ENCODE measurements at places on chromosomes 16 and 17.

- no peak for DNase-seq
Measured at GRCh38 chr17:9004961-9005285, 16.4 kb upstream of the NTN1 start.

DNA sequence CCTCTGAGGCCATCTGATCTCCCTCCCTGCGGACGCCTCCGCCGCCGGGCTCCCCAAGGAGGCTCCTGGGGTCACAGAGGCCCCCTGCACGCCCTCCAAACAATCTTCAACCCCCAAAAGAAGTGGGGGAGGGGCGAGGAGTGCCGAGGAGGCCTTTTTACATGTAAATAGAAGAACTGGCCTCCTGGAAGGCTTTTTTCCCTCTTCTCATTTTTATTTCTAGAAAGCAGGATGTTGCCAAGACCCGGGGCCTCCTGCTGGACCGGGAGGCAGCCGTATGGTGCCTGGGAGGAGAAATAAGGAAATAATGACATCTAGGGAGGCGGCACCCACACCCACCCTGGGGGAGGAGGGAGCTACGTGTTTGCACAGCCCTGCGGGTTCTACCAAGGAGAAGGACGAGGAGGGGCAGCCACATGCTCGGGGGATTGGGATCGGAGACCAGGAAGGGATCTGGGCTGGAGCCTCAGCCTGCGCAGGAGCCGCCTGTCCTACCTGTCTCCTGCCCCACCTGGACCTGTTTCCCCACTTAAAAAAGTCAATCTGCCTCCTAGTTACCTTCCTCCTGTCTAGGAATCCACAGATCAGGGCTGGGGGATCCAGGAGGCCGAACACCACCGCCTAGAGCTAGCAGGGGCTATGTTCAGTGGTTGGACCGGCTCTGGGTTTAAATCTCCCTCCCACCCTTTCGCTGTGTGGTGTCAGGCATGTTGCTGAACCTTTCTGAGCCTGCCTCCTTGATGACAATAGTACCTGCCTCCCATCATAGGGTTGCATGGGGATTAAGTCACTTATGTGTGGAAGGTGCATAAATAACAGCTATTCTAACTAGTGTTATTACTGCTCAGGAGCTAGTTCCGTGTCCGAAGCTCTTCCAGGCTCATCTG is 175.7 kb upstream of the GSE1 start:
- DNase-seq, result no peak

DNA sequence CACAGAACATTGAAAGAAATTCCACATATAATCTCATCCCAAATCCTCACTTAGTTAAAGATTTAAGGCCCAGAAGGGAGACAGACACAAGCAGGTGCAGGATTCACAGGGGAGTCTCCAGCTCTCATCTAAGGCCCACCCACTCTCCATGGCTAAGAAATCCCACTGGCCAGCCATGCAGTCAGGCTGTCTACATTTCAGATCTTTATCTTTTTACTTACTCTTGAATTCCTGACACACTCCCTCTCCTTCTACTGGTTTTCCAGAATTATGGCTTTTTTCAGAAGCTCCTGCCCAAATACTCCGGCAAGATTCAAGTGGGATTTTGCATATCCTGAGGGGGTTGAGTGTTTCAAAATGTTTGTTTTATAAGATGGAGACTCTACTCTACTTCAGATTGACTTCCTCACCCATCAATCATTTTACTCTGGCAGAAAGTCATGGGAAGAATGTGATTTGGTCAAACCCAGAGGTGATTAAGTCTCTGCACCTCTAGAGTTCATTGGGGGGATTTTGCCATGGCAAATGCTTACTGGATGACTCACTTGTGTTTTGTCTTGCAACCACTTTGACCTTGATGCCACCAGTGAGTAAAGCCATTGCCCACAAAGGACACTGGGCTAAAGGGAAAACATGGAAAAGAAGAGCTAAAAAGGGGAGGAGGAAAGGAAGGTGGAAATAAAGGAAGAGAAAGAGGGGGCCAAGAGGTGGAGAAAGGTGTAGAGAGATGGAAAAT is 688.8 kb upstream of the SALL1 start:
- no peak for DNase-seq

DNA sequence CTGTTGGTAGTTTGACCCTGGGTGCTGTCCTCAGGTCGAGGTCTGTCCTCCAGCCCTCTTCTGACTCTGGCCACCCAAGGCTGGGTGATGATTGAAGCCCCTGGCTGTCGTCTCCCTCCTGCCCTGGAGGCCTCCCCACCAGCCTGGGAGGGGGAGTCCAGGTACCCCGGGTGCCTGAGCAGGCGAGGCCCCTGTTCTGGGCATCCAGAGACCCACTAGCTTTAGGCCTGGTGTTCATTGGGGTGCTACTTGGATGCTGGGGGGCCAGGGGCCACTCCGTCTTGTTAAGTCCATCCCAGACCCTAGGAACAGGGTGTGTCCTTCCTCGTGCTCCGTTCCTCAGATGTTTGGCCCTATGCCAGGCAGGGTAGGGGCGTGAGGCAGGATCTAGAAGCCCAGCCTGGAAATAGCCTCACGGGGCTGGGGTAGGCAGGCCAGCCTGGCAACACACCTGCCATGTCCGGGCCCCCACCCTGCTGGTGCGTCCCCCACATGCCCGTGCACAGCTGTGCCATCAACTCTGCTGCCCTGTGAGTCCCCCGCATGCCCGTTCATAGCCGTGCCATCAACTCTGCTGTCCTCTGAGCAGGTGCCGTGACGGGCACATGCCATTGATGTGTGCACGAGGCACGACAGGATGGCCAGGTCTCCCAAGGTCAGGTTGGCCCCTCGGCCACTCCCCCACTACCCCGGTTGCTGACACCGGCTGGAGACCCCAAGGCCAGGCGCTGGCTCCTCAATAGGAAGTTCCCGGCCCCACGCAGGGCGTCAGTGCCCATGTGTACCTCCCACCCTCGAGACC is 36.9 kb downstream of the GINS2 start:
- no peak for DNase-seq

- no peak for DNase-seq
Measured at GRCh38 chr16:49332589-49333258, 40.9 kb upstream of the C16orf78 start.

- no peak for DNase-seq
Measured at GRCh38 chr17:12302711-12303110, 282.0 kb downstream of the MAP2K4 start.

DNA sequence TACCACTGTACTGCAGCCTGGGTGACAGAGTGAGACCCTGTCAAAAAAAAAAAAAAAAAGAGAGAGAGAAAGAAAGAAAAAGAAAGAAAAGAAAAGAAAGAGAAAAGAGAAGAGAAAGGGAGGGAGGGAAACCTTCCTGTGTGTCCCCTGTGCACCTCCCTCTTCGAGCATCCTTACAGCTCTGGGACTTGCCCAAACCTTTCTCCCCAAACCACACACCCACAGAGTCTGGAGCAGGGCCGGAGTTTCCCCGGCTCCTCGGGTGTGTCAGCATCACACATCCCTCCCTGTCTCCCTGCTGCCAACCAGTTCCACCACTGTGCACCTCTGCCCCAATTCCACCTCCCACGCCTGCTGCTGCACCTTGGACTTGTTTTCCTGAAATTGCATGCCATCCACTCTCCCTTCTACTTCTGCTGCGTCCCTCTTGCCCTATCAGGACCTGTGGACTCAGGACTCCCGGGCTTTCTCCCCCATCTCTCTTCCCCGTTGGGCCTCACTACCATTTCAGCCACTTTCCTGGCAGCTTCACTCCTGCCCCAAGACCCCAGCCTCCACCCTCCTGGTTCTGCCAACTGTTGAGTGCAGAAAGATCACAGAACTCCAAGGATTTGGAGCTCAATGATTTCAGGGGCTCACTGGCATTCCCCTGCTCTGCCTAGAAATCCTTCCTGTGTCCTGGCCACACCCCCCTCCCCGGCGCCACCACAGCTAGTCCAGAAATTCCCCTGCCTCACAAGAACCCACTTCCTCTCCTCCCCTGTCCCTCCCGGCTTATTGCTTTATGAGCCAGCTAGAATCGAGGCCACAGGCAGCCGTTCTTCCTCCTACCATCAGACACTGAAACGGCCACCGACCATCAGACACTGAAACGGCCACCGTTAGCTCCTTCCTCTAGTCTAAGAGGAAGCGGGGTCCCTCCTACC is 3.7 kb upstream of the CDK3 start:
- DNase-seq, result no peak

DNA sequence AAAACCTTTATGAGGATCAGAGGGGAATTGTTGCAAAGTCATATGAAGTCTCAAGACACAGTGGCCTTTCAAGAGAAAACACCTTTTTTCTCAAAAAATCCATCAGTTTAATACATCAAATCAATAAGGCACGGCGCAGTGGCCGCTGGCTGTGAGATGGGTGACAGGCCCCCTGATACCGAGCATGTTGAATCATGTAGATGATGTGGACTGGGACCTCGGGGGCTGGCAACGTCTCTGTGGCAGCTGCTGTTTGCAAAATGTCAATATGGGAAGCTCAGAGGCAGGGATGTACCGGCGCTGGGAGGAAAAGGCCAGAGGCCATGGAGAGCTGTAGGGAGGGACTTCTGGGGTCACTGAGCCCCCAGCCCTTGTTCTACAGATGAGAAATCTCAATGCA is 169.1 kb downstream of the GSG1L start:
- no peak for DNase-seq

GRCh38 chr17:58539698-58540097 is 25.3 kb upstream of the MTMR4 start:
- DNase-seq, result no peak

DNA sequence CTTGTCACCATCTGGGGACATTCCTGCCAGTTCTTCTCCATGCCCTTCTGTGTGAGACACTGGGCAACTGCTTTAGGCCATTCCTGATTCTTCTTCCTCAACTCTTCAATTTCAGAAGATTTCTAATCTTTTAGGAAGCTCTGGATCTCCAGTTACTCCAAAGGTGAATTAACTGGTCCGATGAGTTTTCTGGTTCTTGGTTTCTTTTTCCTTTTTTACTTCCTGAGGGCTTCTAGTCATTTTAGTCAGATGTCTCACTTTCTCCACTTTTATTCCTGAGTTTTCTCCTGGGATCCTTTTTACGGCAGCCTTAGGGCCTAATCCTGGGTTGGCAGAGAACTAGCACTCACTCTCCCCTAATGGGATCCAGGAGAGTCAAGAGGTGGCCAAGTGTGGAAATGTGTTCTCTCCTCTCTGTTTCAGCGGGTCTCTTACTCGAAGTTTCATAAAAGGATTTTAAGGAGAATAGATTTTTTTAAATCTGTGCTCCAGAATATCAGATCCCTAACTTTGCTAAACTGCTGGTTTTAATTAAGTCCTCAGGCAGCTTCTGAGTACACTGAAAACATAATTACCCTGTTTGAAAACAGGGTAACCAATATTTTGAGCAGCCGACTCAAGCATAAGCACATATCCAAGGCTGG is 107.6 kb downstream of the RMI2 start:
- no peak for DNase-seq

DNA sequence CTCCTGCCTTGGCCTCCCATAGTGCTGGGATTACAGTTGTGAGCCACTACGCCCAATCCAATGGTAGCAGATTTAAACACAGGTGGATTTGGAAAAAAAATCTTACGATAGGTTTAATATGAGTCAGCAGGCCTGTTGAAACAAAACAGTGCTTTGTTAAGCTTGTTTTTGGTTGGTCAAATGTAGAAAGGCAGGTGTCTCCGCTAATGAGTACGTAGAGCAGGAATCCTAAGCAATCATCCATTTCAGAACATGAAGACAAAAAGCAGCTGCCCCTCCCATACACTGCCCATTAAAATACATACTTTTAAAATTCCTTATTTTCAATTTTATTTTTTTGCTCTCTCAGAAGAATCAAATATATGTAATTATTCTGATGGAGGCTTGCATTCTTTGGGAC is 1.9 kb upstream of the WWOX start:
- no peak for DNase-seq

- no peak for DNase-seq
Measured at GRCh38 chr17:14762736-14763479, 462.0 kb downstream of the HS3ST3B1 start.

DNA sequence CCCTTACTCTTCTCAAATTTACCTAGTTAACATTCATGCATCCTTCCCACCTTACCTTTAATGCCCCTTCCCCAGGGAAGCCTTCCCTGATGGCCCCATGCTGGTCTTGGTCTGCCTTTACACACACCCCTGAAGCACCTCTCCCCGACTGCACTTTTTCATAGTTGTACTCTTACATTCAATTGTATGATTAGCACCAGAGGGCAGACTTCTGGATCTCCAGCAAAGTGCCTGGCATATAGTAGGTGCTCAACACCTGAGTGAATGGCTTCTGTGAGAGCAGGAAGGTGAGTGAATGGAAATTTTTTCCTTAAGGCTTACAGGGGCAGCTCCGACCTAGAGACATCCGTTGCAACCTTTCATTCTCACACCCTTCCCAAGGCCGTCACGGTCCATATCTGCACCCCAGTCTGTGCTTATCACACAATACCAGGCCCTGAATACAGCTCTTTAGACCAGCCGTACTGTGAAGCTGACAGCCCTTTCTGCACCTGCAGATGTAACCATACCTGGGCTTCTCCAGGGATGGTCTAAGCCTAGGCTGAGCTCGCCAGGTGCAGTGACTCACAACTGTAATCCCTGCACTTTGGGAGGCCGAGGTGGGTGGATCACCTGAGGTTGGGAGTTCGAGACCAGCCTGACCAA is 4.4 kb downstream of the PGAP3 start:
- DNase-seq, result no peak

DNA sequence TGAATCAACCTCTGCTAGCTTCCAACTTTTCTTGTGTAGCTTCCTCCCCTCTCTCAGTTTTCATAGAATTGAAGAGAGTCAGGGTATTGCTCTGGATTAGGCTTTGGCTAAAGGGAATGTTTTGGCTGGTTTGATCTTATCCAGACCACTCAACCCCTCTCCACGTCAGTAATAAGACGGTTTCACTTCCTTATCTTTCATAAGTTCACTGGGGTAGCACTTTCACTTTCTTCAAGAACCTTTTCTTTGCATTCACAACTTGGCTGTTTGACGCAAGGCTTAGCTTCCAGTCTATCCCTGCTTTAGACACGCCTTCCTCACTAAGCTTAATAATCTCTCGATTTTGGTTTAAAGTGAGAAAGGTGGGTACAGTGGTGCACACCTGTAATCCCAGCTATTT is 29.7 kb upstream of the OR1A2 start:
- no peak for DNase-seq

- DNase-seq, result no peak
Measured at GRCh38 chr17:19285213-19285900, 48.2 kb downstream of the EPN2 start.

DNA sequence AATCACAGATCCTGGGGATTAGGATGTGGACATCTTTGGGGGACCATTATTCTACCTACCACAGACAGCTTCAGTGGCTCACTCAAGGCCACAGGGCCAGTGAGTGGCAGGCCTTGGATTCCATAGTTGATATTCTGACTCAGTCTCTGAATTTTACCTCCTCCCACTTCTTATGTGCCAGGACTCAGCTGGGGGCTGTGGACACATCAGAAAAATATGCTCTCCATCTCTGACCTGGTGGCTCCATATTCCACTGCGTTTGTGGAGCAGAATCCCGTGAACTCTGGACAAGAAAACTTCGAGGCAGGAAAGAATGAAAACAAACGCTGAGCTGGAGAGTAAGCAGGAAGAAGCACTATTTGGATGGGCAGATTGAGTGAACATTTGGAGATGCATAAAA is 301.8 kb upstream of the MAF start:
- DNase-seq, result no peak

DNA sequence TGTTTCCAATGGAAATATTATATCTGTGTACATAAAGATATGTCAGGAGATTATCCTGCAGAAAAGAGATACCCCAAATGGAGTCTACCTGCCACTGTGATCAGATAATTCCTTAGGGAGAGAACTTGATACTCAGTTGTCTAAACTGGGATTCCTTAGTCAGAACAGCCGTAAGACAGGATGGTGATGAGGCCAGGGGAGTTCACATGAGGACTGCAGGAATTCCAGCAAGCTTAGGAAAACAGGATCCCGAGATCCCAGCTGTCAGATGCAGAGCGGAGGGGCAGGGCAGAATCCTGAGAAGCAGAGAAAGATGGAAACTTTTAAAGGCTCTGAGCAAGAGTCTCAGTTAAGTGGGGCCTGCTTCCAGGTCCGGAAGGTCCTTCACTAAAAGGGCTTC is 4.7 kb downstream of the KRABD2 start:
- no peak for DNase-seq

Measured in AG04449 (cell line).